MV-4-11 (cell line): ENCODE measurements at places on chromosomes 7 and 10.

- no peak for DNase-seq
These were observed 67.7 kb upstream of the JCAD start for GRCh38 chr10:30127120-30127541.

DNA sequence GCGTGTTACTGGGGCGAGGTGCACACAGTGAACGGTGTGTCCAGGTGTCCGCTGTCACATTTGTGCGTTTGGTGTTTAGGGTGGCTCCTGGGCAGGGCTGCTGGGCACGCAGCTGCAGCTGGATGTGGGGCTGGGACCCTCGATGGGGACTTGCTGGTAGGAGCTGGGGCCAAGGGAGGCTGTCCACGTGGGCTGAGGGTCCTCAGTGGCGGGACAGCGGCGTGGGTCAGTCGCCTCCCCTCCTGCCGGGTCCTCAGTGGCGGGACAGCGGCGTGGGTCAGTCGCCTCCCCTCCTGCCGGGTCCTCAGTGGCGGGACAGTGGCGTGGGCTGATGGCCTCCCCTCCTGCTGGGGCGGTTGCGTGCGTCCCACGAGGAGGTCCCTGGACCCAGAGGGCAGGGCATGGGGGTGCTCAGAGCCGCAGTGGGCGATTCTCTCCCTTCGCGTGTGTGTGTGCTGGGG is 68.5 kb downstream of the INPP5A start:
- DNase-seq, result no peak

GRCh38 chr10:108358912-108359311 is 1194.4 kb upstream of the SORCS1 start:
- DNase-seq, result peak; percentile 37

DNA sequence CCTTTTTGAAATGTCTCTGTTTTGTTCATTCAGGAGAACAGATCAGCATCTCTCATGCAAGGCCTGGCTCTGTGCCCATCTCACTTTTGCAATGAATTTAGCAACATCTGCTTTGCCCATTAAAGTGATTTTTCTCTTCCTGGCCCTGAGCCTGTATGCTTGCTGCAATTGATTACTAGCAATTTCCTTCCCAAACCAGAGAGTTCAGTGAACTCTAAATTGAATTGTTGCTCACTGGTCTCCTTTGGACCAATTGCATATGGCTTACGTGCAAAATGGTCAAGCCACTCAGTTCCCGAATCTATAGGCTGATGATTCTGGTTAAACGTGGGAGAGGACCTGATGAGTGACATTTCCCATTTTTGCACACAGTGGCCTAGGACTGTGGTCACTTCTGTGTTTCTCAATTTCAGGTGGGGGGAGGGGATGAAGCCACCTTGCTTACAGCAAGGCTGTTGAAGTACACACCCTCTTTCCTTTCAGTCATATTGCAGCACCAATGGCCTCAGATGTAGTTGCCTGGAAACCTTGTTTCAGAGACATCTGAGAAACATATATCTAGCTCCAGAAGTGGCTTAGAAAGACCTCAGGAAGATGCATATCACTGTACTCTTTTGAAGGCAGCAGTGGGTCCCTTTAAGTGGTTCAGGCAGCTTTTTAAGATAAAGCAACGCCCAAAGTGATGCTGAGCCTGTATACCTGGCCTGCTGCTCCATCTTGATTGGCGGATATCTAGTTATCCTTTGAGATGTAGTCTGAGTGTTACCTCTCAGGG is 201.4 kb downstream of the PTEN start:
- DNase-seq, result peak; percentile 100
